Stimulated activated CD4-positive, alpha-beta T cell treated with anti-CD3 and anti-CD28 coated beads, TNF-alpha, amount 100 ng/mL, for 4 hours (primary cell): ENCODE measurements at places on chromosomes 6 and 20.

DNA sequence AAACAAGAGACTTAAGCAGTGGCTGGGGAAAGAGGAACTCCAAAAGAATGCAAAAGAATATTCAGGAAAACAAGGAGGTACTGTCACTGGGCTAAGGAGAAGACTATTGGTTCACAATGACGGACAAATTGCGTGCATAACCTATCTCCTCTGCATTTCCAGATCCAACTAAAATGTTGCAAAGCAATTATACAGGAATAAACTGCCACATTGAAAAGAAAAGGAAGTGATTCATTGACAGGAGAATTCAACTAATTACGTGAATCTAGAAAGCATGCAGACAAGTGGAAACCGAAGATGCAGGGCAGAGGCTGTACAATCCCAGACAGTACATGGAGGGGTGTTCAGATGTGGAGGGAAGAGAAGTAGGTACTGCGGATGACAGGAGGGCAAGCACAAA, 152.8 kb upstream of the RIPOR2 start:
- DNase-seq, result no peak

- DNase-seq, result no peak
Measured at GRCh38 chr20:4406627-4407026, 315.1 kb upstream of the PRND start.

- no peak for DNase-seq
Measured at GRCh38 chr6:35428421-35429149, 23.6 kb upstream of the FANCE start.

- no peak for DNase-seq
Measured at GRCh38 chr6:47974106-47974505, 136.9 kb downstream of the PTCHD4 start.

GRCh38 chr6:114366899-114367298, 24.1 kb upstream of the HS3ST5 start:
- DNase-seq, result no peak

DNA sequence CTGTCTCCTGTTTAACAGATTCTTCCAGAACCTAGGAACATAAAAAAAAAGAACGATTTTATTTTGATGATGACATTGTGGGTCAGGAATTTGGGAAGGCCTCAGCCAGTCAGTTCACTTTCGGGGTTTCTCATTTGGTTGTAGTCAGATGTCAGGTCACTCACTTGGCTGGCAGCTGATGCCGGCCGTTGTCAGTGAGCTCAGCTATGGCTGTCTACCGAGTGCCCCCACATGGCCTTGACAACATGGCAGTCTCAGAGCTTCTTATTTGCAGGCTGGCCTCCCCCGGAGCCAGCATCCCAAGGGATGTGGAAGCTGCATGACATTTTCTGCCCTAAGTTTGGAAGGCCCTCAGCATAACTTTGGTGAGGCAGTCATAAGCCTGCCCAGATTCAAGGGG, 11.5 kb downstream of the RNF217 start:
- no peak for DNase-seq

- no peak for DNase-seq
Measured at GRCh38 chr20:42650191-42650746, 539.4 kb downstream of the PTPRT start.

- no peak for DNase-seq
Measured at GRCh38 chr6:21003780-21004541, 469.7 kb downstream of the CDKAL1 start.

DNA sequence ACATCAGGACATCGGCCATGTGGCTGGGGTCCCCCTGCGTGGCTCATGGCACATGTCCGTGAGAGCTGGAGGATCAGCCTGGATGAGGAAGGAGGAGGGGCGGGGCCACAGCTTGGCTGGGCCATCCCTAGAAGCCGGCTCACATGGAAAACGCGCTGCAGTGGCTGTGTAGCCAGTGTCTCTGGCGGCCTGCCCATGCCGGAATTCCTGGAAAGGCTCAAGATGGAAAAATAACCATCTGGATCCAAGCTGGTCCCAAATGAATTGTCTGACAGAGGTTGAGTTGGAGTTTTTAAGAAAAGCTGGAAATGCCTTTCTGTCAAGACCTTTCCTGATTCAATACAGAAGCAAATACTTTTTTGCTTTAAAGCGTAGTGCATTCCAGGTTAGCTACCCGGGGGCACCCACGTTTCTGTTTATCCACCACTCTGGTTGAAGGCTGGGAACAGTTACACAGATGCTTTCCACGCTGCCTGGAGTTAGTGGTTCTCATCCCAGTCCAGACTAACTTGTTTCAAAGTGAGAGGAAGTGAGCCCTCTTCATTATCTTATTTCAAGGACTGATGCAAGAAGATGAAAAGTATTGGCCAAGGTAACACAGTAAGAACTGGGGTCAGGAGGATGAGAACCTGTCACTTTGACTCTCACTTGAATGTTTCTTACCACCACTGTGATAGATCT, 99.0 kb downstream of the GMPR start:
- no peak for DNase-seq

DNA sequence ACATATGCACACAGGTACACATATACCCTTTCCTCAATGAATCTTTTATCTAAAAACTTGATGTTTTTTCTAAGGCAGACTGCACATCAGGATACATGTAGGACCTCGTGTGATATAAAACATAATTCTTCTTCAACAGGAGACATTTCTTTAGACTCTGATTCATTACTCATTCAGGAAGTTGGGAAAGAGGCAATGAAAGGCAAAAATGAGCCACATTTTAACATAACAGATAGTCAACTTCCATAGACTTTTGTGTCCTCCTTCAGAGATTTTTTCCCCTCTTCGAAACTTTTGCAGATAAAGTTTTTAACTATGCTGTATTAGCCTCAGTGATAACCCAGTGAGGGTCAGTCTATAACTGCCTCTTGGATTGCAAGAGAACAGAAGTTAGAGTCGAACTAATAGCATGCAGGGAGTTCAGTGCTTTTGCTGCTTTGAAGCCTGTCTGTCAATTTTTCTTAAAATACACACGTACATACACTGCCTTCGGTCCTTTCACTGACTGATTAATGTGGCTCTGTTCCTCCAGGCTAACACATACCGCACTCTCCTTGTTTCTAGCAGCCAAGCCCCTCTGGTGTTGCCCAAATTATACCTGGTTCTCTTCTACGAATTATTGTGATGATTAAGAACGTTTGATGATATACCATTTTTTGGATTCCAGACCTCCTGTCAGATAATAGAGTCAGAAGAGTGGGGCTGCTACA, 562.5 kb upstream of the MAP3K7 start:
- no peak for DNase-seq

DNA sequence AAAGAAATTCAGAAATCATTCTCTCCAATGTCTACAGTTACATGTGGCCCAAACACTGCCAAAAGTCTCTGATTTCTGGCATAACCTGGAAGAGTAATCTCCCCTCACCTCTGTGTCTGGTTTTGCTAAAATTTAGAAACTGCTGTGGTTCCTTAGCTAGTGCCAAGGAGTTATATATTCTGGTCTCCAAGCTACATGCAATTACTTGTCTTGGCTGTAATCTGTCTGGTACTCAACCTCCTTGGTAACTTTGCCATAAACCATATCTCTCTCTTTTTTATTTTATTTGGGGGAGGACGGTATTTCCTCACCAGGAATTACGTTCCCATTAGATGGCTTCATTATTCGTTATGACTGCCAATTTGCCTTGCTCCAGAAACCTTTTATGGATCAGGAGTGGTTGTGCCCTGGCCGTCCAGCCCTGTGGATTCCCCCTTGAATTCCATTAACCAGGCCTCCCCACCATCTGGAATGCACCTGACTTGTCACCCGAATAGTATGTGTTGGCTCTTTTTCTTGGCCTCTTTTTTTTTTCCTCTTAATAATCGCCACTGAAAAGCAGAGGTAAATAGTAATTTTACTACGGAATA, 400.0 kb downstream of the CD83 start:
- DNase-seq, result no peak

DNA sequence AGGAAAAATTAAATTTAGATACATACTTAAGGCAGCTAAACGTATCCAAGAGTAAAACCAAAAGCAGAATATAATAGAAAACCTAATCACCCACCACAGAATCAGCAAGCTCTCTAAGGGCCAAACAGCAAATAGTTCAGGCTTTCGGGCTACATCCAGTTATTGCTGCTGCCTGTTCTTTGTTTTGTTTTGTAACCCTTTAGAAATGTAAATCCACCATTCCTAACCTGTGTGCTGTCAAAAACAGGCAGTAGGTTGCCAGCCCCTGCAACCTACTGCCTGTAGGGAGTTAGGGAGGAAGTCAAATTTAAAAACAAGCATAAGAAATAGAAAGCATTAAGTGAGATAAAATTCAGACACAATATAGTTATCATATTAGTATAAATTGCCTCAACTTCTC, 225.9 kb downstream of the PTPRT start:
- no peak for DNase-seq

DNA sequence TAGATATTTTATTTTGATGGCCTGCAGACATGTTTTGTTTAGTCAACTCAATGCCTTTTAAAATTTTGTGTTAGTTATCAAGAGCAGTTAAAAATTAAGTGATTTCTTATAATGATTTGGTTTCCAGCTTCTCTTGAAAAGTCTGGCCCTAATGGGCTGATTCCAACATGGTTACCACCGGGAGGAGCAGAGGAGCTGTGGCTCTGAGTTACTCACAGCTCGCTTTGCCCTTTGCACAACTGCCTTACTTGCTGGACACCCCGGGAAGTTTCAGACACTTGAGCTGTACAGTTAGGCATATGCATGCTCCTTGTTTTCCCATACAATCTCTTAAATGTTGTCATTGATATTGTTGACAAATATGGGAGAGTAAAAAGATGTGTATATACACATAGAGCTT, 173.1 kb upstream of the MMS22L start:
- no peak for DNase-seq

DNA sequence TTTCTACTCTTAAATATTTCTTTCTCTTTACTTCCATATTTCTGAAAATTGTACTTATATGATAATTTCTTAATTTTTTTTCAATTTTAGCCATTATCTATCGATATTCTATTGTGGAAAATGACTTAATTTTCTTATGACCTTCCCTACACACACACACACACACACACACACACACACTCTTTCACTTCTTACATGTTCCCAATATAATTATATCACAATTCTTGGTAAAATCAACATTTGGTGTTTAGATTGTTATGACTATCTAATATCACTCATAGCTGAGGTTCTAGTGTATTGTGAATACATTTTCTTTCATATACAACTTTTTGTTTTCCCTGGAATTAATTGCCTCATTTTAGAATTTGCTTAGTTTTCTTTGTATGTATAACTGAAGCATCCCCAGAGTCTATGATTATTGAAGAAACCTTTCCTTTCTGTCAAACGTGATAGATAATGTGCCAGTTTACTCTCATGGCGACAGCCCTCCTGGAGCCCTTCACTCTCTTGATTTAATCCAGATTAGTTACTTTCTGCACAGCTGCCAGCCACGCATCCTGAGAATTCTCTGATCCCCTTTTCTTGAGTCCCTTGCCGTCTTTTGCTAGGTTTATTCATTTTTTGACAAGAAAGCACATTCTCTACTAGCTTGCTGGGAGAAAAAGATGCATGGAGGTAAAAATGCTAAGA, 63.4 kb downstream of the RNF182 start:
- DNase-seq, result no peak

- no peak for DNase-seq
Measured at GRCh38 chr20:49540232-49540620, 27.7 kb downstream of the PTGIS start.

GRCh38 chr20:33709905-33710541, 10.1 kb downstream of the PXMP4 start:
- DNase-seq, result no peak

DNA sequence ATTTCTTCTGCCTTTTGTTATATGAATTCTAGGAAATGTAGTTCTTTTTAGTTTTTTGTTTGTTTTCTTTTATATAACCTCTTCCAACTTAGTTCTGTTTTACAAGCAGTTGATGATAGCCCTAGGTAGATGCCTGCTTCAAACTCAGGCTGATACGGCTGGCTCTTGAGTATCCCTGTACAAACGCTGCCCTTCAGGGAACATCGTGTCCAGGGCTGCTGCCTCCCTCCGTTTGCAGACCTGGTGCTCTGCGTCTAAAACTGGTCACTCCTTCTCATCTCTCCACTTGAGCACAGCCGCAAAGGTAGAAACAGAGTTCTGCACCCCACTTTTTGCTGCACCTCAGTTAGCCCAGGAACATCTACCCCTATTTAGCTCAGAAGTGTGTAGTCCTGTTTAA, 310.1 kb downstream of the PRL start:
- no peak for DNase-seq

GRCh38 chr20:51507216-51508036, 35.1 kb downstream of the NFATC2 start:
- no peak for DNase-seq

DNA sequence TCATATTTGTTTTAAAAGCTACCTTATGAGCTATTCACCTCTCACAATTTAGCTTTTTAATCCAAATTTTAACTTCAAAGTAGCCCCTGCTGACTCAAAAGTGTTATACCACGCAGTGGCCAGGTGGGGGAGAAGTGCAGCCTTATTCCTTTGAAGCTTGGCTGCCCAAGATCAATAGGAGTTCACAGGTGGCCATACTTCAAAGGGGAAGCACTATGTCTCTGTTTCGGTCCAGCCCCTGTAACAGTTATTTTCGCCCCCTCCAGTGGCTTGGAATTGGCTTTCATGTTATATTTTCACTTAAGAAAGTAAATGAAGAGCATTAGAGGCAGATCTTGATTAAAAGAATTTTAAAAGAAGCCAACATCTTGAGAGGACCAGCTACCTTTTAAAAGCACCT, 608.4 kb downstream of the EPHA7 start:
- no peak for DNase-seq

DNA sequence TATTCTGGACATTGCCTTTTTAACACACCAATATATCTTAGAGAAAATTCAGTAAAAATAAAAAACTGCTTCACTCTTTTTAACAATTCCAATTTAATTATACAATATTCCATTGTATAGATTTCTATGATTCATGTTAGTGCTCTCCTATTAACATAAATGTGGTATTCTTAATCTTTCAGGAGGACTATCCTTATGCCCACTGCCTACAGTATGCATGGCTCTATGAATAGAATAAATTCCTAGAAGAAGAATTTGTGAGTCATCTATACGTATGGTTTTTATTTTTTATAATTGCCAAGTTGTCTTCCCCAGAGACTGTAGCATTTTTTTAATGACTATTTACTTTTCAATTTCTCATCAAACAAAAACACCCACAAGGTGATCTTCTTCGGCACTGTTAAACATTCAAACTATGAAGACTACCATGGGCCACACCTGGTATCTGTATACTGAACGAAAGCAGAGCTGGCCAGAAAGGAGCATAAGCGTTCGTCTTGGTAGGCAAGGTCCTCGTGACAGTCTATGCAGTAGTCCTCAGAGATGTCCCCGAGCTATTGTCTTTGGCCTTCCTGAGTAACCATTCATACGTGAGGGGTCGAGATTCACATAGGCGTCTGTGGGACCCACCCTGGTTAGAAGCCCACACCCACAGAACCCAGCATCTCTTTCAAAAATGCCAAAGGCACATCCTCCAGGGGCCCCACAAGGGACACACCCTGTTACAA, 74.6 kb downstream of the KIF16B start:
- no peak for DNase-seq

GRCh38 chr20:57940868-57941522, 231.2 kb upstream of the PMEPA1 start:
- no peak for DNase-seq

DNA sequence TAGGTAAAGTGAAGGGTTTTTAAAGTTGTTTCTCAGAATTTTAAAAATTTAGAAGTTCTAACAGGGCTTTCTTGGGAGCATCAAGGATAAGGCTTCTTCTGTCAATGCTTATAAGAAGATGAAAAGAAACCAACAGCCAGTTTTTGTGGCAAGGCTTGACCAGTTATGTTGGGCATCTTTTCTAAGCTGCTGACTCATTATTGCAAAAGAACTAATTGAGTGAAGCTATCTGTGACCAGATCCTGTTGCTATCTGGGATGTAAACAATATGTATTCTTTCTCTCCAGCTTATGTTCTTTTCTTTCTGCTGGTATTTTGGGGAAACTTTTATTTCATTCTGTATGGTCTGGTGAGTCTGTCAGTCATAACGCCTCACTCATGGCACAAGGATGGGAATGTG, 643.8 kb downstream of the HDGFL1 start:
- no peak for DNase-seq
